Foreskin keratinocyte (primary cell): ENCODE measurements at places on chromosomes 1 and 21.

- DNase-seq, result no peak
These were observed 4.3 kb downstream of the RUSC1 start for GRCh38 chr1:155324717-155325602.

DNA sequence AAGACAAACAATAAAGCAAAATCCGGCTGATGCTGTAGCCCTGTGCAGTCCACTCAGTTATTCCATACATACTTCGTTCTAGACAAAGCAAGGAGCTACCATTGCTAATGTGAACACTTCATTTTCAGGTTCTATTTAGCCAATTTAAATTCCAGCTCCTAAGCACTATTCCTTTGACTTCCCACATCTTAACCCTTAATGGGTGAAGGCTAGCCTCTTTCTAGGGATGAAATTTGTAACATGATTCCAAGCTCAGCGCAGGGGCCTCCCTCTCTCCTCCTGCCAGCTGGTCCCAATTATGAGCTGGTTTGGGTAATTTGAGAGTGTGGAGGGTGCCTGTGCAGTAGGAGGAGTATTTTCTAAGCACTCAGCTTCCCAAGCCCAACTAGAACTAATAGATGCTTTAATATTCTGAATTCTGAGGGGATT lies 53.9 kb upstream of the PTGFRN start:
- no peak for DNase-seq

DNA sequence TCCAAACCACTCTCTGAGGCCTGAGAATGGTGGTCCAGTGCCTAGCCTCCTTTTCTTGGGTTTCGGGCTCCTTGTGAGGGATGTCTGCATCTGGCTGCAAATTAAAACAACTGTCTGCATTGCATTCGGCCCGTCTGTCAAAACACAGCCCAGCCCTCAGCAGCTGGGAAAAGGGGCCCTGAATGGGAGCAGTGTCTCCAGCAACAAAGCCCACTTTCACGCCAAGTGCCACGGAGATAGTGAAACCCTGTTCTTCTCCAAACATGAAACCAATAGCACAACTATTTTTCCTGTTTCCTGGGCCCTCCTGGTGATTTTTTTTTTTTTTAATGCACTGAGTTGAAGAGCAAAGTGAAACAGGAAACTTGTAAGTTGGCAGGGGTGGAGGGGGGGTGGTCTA lies 138.4 kb downstream of the PLXNA2 start:
- no peak for DNase-seq

- DNase-seq, result peak; percentile 93
These were observed 445.9 kb downstream of the SETD4 start for GRCh38 chr21:35614396-35614921.

DNA sequence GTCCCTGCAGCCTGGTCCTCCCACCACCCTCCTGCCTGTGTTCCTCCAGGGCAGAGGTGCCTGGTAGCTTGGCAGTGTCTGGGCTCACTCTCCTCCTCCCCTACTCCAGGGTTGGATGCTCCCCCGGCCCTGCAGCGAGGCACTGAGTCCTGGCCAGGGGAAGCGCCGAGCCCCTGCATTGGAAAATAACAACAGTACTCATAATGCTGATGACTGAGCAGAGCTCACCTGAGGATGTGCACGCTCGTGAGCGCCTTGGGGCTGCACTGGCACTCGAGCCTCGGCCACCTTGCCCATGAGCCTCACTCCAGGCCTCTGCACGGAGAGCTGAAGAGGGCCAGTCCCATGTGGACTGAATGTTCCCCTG lies 6.0 kb upstream of the ACTRT2 start:
- DNase-seq, result no peak

DNA sequence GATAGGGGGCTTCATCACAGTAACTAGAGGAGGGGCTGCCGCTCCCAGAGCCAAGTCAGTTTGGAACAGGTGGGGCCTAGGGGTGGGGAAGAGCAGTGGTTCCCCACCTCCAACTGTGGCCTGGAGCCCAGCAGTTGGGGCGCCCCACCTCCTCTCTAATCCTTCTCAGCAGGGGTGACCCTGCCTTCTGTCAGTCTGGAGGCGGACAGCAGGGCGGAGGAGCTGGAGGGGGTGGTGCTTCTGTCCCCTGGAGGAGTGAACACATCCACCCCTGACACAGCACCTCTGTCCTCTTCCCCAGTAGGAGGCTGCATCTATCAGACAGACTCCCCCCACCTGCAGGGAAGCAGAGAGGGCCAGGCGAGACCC lies 73.8 kb downstream of the MRPL37 start:
- no peak for DNase-seq

DNA sequence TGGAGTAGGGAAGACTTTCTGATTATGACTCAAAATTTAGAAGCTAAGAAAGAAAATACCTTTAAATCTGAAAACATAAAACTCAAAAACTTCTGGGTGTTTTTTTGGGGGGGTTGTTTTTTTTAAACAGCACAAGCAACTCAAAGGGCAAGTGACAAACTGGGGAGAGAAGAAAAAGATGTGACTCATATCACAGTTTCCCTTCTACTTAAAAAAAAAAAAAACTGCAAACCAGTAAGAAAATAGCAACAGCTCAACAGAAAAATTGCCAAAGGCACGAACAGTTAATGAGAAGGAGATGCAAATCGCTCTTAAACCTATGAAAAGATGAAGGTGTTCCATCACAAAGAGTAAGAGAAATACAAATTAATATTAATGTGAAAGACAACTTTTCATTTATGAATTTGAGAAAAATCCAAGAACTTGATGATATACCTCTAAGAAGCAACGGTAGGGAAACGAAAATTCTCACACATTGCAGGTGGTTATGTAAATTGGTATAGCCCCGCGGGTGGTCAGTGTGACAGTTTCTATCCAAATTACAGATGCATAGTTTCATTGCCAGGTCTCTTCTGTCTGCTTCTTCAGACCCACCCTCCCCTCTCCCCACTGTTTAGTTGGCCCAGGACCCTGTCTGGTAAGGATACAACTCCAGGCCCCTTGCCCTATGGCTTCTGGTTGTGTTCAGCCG lies 9.0 kb downstream of the IFNAR2 start:
- no peak for DNase-seq

- DNase-seq, result peak; percentile 87
These were observed 84.7 kb downstream of the NDUFS5 start for GRCh38 chr1:39110882-39111281.

- DNase-seq, result no peak
These were observed 115.7 kb downstream of the SLC5A9 start for GRCh38 chr1:48338257-48338656.

DNA sequence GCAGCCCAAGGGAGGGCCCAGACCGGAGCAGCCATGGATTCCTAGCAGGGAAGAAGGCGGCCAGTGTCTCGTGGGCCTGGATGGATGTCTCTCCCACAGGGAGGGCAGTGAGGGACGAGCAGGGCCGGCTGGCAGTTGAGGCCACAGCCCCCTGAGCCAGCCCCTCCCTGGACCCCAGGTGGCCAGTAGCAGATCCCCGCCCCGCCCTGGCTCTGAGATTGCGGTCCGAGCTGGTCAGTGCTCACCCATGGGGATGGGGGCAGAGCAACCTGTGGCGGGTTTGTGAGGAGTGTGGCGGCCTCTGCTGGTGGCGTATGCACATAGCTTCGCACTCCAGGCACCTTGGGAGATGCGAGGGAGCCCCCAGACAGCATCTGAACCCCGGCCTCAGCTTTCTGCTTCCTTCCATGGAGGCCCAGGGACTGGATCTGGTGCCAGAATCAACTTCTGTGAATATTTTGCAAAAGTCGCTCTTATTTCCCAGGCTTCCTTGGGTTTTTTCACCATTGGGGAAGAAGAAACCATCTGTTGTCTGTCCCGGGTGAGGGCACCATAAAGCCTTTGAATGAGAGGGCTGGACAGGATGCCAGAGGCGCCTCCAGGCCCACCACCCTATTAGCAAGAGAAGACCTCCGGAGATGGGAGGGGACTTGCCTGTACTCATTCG lies 8.4 kb upstream of the KCNN3 start:
- DNase-seq, result no peak

- DNase-seq, result peak; percentile 31
These were observed 148.5 kb downstream of the TENT5C start for GRCh38 chr1:117754061-117754969.

GRCh38 chr1:70504821-70505193 lies 93.7 kb downstream of the CTH start:
- no peak for DNase-seq

GRCh38 chr1:55694310-55694801 lies 479.2 kb upstream of the USP24 start:
- DNase-seq, result peak; percentile 31

DNA sequence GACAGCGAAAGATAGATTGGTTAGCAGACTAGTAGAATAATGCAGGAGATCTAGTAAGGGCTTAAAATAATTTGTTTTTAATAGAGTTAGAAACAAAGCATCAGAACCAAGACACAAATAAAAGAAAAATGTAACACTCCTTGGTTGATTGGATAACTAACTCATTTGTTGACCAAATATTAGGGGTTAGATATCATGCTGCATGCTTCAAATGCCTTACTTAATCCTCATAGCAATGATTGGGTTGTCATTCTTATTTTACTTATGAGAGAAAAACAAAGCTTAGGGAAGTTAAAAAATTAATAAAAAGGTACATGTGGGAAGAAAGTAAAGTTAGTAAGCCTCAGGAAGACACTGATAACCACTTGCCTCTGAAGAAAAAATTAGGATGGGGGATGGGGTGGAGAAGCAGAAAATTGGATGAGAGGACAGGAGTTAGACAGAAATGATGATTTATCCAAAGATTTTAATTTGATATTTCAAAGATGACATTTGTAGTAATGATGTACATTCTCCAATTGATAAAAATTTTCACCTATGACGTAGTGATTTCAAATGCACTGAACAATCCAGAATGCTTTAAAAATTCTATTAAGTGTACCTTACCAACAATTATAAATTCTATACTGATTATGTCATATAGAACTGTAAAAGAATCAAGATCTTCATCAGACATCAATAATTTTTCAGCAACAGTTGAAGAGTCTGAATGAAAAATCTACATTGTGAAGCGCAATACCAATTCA lies 374.7 kb downstream of the COL11A1 start:
- no peak for DNase-seq

DNA sequence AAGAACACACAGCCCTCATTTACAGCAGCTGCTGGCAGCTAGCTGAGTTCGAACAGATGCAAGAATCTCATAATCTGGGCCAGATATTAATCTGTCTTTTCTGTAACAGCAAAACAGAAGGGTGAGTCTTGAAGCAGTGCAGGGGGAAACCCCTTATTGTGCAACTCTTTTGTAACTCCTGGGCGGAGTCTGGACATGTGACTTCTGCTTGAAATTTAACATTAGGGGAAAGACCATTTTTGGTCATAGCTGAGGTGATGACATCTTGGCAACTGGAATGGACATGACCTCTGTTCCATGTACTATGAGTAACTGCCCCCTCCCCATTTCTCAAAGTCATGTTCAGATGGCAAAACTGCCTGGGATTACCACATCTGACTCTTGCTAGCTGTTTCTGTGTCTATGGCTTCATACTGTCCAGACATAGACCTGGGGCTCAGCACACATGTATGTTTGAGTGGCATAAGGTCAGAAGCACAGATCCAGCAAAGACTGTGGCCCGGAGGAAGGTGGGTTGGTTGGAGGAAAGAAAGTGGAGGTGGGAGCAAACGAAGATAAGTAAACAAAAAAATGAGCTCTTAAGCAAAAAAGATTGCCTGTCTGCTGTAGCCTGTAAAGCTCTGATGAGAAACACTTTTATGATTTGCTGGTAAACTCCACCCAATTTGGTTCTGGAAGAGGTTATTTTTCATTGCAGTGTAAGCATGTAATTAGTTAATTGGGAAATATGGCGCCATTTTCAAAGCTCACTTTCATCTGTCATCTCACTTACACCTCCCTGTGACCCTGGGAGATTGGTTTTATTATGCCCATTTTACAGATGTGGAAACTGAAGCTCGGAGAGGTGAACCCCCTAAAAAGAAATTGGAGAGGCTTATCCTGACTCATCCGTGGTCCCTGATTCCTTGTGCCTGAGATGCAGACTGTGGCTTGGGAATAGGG lies 26.1 kb downstream of the ETS2 start:
- peak; percentile 98 for DNase-seq

GRCh38 chr1:6303397-6304012 lies 42.6 kb upstream of the GPR153 start:
- DNase-seq, result no peak

DNA sequence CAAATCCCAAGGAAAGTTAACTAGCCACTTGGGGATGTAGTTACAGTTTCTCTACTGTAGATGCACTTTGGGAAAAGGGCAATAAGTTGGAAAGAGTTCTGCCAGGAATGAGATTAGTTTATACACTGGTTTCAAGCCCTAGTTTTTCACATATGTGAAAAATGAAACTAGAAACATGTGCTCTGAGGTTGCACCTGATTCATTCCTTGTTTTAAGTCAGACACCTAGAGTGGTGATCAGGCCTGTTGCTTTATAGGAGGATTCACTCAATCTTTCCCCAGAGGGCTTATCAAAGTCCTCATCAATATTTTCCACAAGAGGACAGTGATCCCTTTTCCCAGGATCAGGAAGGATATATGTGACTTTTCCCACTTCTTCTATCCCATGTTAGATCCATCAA lies 515.9 kb upstream of the PKN2 start:
- DNase-seq, result no peak

DNA sequence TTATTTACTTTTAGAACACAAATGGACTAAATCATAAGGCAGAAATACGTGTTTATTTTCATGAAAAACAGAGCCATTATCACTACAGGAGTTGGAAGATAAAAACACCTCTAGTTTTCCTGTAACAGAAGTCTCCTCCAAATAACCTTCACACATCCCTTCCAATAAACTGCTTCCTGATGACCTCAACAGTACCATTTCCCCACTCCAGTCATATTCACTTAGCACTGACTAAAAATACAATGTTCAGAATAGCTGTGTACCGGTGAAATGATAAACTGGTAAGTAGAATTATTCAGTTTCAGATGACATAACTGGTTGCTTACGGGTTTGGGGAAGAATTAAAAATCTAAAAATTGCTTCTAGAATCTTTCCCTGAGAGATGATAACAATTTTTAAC lies 137.9 kb downstream of the DENND1B start:
- DNase-seq, result no peak

GRCh38 chr1:58764294-58764978 lies 19.4 kb downstream of the JUN start:
- DNase-seq, result no peak

- DNase-seq, result no peak
These were observed 36.9 kb upstream of the KLHDC7A start for GRCh38 chr1:18443587-18444520.

GRCh38 chr1:89918794-89919155 lies 76.1 kb upstream of the ZNF326 start:
- no peak for DNase-seq

DNA sequence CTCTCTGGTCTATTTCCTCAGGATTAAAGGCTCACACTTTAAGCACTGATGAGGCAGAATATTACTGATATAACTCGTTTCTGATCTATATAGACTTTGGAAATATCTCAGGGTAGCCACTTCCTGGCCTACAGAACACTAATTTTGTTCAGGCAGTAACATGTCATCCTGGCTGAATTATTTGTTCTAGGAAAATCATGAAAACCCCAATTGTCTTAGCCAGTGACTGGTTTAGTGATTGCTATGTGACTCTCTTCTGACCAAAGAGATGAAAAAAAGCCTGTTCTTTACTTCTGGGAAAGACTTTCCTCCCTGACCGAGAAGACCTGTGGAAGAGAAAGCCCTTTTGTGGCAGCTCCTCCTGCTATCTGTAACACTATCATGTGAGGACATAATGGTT lies 453.7 kb downstream of the SETD4 start:
- peak; percentile 81 for DNase-seq

- DNase-seq, result no peak
These were observed 377.3 kb downstream of the SETD4 start for GRCh38 chr21:35682904-35683549.

GRCh38 chr1:2553871-2554620 lies 2.1 kb upstream of the TNFRSF14 start:
- no peak for DNase-seq
